ENCODE measurements at places on chromosomes 2 and 18. TPM values are rescaled to one million over a fixed set of nuclear protein-coding genes. Genes with fewer than 3 reads are reported as not detected.

The ALMS1 gene
- 8.0 TPM for total RNA-seq

The GRB14 gene
- 6.2 TPM for total RNA-seq

The REG3G gene
- not detected for total RNA-seq

The POLR1A gene
- total RNA-seq, result 21.4 TPM

The RGPD4 gene
- total RNA-seq, result 0.07 TPM

The AGXT gene
- not detected for total RNA-seq

The TSHZ1 gene
- 7.2 TPM for total RNA-seq

The COBLL1 gene
- total RNA-seq, result 4.5 TPM

The SLC66A3 gene
- total RNA-seq, result 36.2 TPM

The RSAD2 gene
- 0.13 TPM for total RNA-seq

The OR6B2 gene
- total RNA-seq, result not detected

The GAREM1 gene
- total RNA-seq, result 6.1 TPM

The SKOR2 gene
- total RNA-seq, result not detected

The CUL3 gene
- 65.0 TPM for total RNA-seq

The ICA1L gene
- total RNA-seq, result 2.2 TPM

The ME2 gene
- 38.7 TPM for total RNA-seq

Measured in A549 treated with GW870086 at 1 μM for 4 hours (cell line).